ENCODE measurements at places on chromosomes 4 and X. TPM values are rescaled to one million over a fixed set of nuclear protein-coding genes. Genes with fewer than 3 reads are reported as not detected.

Gene VCX3B
- total RNA-seq: not detected

Gene VCX
- total RNA-seq: not detected

Gene NSUN7
- total RNA-seq: 1.1 TPM

Gene ITGB1BP2
- 1.00 TPM for total RNA-seq

Gene SH3RF1
- 31.9 TPM for total RNA-seq

Gene CXCL3
- total RNA-seq: 3.3 TPM

All from uterine smooth muscle cell (primary cell).